ENCODE measurements at places on chromosomes 12 and 14.

GRCh38 chr12:59444932-59445331 is 150.9 kb upstream of the SLC16A7 start:
- no peak for DNase-seq

GRCh38 chr14:59428581-59429012 is 36.6 kb downstream of the GPR135 start:
- no peak for DNase-seq

DNA sequence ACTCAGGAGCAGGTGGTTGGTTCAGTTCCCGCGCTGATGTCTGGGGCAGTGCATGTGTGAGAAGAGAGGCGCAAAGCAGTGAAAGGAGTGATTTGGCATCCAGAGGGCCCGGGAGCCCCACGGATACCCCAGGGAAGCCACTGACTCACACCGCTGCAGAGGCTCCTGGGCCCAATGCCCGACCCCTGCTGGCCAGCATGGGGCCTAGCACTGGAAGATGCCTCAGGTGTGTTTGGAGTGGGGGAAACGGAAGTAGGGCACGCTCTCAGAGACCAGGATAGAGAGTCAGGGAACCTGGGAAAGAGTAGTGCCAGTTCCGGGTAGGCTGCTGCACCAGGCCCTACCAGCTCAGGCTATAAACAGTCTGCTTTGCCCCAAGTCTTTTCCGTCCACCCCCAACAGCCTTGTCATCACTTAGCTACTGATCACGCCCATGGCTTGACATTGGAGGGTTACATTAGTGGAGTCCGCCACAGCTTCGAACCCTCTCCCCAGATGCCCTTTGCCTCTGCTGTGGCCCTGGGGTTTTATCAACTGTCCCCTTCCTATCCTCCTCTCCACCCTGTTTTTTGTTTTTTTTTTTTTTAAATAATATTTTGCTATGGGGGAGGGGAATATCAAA is 9.5 kb upstream of the CSAD start:
- no peak for DNase-seq

DNA sequence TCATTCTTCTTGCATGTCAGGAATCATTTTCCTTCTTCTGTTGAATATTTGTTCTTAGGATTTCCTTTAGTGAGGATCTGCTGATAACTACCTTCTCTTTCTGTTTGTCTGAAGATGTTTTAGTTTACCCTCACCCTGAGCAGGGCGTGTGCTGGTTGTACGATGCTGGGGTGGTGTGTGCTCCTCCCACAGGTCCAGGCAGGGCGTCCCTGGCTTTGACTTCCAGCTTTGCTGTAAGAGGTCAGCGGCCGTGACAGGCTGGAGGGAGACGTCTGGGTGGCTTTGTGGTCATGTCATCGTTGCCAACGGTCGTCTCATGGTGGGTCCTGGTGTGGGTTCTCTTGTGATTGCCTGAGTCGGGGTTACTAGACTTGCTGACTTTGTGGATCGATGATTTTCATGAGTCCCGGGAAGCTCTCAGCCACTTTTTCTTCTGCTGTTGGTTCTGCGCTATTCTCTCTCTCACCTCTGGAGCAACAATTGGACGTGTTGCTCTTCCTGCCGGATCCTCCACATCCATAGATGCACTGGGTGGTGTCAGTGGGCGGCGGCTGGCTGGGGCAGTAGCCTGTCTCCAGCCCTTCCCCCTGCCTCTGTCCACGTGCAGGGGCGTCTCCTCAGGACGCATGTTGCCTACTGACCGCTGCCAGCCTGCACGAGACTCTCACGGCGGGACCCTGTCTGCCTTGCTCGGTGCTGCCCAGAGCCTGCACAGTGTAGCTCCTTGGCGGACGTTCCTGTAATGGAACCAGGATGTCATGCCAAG is 8.4 kb downstream of the PACS2 start:
- DNase-seq, result no peak

- no peak for DNase-seq
Measured at GRCh38 chr14:96135285-96135684, 69.4 kb upstream of the BDKRB2 start.

GRCh38 chr14:36827861-36828260 is 166.2 kb downstream of the PAX9 start:
- DNase-seq, result no peak

DNA sequence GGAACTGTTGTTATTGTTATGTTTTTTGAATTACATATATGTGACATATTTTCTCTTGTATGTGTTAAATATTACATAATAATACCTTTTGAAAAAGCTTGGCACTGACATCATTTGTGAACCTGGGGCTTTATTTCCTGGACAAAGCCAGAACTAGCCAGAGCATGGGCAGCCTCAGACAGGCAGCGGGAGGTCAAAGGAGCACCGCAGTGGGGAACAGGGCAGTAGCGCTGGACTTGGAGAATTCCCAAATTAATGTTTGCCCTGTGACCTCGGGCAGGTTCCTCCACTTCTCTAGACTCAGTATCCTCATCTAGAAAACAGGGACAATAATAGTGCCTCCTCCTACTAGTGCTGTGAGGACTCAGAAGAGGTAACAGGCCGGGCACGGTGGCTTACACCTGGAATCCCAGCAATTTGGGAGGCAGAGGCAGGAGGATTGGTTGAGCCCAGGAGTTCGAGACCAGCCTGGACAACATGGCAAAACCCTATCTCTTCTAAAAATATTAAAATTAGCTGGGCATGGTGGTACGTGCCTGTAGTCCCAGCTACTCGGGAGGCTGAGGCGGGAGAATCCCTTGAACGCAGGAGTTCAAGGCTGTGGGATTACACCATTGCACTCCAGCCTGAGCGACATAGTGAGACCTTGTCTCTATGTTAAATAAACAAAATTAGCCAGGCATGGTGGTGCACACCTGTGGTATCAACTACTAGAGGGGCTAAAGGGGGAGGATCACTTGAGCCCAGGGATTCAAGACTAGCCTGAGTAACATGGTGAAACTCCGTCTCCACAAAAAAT is 27.3 kb upstream of the ITPK1 start:
- no peak for DNase-seq

GRCh38 chr14:89628521-89628920 is 211.5 kb upstream of the FOXN3 start:
- DNase-seq, result no peak

DNA sequence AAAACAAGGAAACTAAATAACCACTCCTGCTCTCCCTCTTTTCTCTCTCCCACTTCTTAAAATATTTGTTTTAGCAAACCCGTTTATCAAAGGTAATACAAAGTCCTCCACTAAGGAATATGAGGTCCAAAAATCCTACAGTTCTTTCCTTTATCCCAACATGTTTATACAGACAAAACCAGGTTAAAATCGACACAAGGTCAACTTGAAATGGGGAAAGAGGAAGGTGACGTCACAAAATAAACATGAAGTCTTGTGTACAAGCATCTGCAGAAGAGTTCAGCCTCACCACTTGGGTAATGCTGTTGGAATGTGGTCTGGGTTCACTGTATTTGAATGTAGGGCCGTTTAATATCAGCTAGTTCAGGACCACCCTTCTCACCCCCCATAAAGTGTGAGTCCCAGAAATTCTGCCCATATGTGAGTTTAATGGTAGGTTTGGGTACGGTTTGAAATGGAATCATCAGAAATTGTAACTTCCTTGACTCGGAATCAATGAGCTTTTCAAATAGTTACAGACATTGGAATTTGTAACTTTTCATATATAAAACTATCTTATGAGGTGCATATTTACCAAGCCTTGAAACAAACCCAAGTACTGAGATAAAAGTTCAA is 120.0 kb upstream of the SLC38A2 start:
- DNase-seq, result no peak

DNA sequence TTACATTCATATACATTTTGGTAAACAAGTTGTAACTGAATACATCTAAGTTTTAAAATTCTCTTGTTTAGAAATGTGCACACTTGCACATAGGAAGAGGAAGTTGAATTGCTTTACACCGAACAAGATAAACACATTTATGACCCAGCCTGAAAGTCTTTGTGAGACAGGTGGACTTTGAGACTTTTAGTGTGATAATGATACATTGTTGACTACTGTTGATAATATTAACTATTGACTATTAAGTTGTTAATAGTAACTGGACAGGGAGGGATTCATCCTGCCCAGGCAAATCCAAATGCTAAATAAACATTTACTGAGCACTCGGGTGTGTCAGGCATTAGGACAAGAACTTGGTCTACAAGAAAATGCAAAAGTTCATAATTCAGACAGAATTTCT is 68.0 kb downstream of the AVPR1A start:
- no peak for DNase-seq

DNA sequence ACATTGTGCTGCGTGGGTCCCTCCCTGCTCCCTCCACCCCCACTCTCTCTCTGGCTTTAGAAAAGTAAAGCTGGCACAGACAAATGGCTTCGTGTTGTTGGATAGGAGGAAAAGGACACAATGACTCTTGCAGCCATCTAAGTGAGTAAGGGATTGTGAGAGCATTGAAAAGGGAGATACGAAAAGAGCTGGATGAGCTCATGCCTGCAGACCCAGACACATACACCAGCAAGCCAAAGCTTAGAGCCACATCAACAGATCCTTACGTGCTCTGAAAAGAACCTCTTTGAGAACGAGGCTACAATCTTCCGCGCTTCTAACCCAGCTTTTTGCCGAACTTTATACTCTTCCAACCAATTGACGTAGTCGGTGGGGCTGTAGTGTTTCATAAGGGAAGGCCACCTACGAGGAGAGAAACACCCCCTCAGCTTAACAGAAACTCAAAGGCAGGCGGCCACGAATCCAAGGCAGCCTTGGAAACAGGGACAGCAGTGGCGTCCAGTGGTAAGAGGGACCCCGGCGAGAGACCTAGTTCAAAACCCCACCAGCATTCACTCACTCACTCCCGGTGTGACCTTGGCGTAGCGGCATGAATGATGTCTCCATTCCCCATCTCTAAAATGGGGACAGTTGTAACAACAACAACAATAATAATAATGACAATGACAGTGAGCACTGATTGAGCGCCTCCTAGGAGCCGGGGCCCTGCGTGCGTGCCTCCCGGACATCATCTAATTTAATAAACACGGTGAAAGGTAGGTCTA is 1.1 kb downstream of the FBXO21 start:
- DNase-seq, result no peak

DNA sequence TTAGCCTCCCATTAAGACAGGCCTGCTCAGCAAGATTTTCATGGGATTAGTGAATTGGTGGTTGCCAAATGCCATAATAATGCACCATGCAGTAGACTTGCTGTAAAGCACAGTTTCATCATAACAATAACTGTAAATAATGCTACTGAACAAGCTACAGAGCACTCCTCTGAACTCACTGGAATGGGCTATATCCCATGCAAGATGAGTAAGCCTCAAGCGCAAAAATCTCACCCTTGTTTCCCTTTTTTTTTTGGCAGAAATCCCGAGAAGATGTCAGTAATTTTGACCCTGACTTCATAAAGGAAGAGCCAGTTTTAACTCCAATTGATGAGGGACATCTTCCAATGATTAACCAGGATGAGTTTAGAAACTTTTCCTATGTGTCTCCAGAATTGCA is 145.9 kb upstream of the HIF1A start:
- DNase-seq, result no peak

- no peak for DNase-seq
Measured at GRCh38 chr14:98606041-98606640, 665.9 kb downstream of the BCL11B start.

- DNase-seq, result no peak
Measured at GRCh38 chr12:102990419-102990818, 32.9 kb downstream of the ASCL1 start.

- DNase-seq, result no peak
Measured at GRCh38 chr14:26067786-26068459, 529.9 kb downstream of the NOVA1 start.

GRCh38 chr12:20514598-20514997 is 146.3 kb downstream of the PDE3A start:
- no peak for DNase-seq

DNA sequence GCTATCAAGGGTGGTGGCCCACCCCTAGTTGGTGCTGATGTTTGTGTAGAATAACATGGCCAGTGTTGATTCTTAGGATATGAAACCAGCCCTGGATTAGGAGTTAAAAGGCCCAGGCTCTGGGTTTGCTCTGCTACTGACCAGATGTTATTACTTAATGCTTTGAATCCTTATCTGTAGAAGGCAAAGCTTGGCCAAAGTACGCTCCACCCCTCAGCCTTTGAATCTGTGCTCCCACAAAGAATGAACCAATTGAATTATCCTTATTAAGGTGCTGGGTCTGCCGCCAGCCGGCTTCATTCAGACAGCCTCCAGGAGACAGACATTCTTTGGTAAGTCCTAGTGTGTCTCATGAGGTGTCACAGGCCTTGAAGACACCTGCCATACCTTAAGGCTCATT is 41.8 kb downstream of the AKAP3 start:
- DNase-seq, result no peak

- DNase-seq, result no peak
Measured at GRCh38 chr14:60153991-60154390, 11.2 kb downstream of the DHRS7 start.

- DNase-seq, result no peak
Measured at GRCh38 chr12:109833307-109834189, at the start of gene TRPV4. TRPV4 (minus strand) TSS chr12:109833398; CDS start chr12:109814796, 18,602 bp downstream.

DNA sequence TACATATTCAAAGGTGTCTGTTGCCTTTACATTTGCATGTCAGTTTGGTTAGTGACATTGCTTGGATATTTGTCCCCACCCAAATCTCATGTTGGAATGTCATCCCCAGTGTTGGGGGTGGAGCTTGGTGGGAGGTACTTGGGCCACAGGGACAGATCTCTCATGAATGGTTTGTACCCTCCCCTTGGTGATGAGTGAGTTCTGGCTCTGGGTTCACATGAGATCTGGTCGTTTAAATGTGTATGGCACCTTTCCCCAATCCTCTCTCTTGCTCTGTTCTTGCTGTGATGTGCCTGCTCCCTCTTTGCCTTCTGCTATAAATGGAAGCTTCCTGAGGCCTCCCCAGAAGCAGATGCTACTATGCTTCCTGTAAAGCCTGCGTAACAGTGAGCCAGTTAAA is 207.9 kb upstream of the DIO3 start:
- DNase-seq, result no peak

- no peak for DNase-seq
Measured at GRCh38 chr14:99670361-99671234, 13.5 kb upstream of the CYP46A1 start.

- DNase-seq, result no peak
Measured at GRCh38 chr14:74611650-74612349, at the start of gene LTBP2. LTBP2 (minus strand) TSS chr14:74612237; CDS start chr14:74611944, 293 bp downstream.

DNA sequence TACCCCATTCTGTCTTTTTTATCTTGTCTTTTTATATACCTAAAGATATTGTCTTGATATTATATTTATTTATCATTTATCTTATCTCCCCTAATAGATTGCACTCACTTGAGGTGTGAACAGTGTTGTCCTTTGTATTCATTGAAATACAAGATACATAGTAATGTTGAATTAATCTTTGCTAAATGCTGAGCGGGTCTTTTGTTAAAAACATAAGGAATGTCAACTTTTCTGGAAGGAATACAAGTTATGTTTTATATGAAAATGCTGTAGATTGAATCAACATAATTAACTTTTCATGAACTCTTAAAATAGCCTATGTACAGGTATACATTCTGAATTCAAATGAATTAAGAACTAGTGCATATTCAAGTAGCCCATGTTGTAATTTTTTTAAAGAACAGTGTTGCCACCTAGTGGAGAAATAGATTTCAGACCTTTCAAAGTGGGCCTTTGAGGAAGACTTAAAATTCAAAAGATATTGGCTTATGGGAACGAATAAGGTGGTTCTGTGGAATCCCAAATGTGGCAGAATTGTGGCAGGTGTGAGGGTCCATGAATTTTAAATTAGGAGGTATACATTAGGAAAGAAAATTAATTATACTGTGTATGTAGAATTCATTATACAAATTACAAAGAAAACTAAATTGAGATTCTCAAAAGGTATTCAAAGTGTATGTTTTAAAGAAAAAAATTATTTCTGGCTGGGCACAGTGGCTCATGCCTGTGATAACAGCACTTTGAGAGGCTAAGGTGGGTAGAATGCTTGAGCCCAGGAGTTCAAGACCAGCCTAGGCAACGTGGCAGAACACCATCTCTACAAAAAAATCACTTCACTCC is 19.1 kb downstream of the BBOF1 start:
- DNase-seq, result no peak

Measured in activated CD8-positive, alpha-beta memory T cell treated with anti-CD3 and anti-CD28 coated beads for 1 hour (primary cell).